ENCODE measurements at places on chromosomes 1 and 21.

- DNase-seq: no peak
Measured at GRCh38 chr21:15006594-15007230, 58.1 kb downstream of the NRIP1 start.

GRCh38 chr1:208803011-208803811, 559.0 kb upstream of the PLXNA2 start:
- no peak for DNase-seq

DNA sequence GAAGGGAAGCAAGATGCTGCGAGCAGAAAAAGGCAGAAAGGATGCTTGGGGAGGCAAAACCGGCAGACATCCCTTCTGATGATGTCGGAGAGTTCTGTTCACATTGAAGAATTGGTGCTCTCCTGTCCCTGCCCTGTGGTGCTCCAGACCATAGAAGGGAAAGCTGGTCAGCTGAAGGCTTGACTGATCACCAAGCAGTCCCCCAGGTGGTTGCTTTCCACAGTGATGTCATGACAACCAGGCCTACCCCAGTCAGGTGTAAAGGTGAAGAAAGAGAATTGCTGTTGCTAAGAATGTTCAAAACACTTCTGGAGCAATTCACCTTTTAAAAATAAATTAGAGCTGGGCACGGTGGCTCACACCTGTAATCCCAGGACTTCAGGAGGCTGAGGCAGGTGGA, 59.5 kb downstream of the OPTC start:
- no peak for DNase-seq

DNA sequence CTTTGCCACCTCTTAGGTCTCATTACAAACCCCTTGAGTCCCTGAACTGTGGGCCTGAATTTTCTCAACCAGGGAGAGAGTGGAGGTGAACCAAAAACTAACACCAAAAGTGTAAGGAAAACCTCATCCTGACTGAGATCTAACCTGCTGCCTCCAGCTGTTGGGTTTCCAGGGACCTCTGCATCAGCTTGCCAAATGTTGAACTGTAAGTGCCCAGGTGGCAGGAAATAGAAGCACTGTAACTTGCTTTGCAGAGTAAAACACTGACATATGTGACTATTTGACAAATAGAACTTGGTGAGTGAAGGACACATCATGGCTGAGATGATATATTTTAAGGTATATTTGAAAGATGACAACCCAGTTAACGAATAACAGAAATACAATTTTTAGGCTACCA, 48.4 kb upstream of the NR5A2 start:
- DNase-seq: no peak

- DNase-seq: no peak
Measured at GRCh38 chr1:167554028-167554779, 642 bp upstream of the CREG1 start.

DNA sequence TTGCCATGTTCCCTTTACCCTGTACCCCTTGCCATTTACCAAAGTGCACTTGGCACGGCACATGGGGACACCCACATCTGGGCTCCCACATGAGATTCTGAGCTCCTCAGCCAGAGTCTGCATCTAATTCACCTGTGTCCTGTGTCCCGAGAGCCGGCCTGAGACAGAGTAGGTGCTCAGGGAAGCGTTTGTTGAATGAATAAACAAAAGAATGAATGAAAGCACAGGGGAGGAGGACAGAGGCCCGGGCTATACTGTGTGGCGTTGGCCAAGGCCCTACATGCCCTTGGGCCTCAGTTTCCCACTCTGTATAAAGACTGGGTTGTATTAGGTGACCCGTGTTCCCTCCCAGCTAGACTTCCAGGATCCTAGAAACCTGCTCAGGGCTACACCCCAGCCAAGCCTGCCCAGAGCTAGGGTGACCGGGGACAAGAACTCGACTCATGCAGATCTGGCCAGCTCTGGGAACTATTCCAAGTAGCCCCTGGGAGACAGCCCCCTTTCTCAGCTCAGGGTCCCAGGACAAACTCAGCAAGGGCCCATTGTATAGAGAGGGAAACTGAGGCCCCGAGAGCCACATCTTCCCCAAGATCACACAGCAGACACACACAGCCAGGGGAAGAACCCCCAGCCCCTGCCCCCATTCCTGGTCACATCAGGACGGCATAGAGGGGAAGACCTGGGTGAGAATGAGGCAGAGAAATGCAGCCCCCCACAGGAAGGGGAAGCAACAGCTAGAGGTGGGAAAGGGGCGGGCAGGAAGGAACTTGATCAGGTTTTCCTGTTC, 6.0 kb downstream of the EPHA2 start:
- DNase-seq: no peak

DNA sequence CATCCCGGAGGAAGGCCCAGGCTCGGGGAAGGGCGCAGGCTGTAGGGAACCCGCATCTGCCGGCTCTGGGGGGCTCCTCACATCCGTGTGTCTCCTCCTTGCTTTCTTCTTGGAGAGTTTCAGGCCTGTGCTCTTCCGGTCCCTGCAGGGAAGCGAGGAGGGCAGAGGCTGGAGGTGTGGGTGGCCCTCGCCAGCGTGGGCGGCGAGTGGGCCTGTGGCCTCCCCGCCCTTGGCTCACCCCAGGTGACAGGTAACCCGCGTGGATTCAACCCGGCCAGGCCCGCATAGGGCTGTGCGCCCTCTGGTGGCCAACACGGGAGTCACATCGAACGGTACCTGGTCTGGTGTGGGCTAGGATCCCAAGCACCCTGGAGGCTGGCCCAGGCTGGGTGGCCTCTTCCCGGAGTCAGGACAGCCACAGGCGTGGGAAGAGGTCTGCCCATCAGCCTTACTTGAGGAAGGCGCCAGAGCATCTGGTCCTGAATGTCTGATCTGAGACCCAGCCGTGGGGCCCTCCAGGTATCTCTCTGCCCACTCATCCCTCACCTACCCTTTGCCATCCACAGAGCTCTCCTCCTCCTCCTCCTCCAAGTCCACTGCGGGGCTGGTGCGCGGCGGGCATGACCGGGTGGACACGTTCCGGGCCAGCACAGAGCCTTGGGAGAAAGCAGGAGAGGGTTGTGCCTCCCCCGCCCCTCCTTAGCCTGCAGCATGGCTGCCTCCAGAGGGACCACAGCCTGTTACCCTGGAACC, 9.6 kb upstream of the TNFRSF25 start:
- no peak for DNase-seq

- no peak for DNase-seq
Measured at GRCh38 chr1:154744352-154745035, 125.6 kb downstream of the KCNN3 start.

DNA sequence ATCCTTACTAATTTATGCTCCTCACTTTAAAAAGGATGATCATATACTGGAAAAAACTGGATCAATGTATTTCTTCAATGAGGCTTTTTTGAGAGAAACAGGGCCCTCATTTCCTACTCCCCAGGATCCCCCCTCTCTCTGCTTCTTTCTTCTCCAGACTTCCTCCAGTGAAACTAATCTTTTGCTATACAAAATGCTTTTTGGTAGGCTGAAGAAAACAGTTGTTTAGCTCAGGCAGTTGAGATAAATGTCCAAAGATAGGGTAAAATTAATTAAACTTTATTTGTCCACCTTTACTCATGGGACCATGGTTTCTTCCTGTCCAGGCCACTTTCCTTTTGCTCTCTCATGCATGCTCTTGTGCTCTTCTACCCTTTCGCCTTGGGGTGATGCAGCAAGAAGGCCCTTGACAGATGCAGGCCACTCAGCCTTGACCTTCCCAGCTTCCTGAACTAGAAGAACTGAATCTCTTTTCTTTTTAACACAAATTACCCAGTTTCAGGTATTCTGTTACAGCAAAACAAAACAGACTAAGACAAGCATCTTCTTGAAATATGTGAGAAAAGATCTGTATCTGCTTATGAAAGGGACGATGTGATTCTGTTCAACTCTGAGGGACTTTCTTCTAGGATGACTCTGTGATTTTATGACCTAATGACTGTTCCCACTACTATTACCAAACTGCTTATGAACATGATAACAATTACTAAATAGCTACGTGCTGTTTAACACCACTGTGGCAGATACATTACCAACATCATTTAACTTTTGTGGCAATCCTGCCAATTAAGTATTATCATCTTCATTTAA, 63.7 kb downstream of the NVL start:
- no peak for DNase-seq

- DNase-seq: no peak
Measured at GRCh38 chr1:167674156-167674555, 44.1 kb downstream of the RCSD1 start.

DNA sequence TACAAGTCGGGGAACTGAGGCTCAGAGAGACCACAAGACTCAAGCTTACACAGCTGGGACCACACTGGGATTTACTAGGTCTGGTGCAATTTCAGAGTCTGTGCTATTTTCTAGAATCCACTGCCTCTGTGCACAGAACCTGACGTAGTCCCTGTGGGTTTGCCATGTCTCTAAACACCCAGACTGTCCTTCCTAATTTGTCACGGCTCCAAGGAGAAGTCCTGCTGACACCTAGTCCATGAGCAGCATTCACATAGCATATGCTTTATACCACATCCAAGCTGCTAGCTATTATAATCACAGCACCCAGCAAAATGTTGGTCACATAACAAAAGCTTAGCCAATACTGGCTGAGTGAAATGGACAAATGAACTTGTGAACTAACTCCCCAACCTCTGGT, 79.0 kb upstream of the HMGB4 start:
- DNase-seq: no peak

DNA sequence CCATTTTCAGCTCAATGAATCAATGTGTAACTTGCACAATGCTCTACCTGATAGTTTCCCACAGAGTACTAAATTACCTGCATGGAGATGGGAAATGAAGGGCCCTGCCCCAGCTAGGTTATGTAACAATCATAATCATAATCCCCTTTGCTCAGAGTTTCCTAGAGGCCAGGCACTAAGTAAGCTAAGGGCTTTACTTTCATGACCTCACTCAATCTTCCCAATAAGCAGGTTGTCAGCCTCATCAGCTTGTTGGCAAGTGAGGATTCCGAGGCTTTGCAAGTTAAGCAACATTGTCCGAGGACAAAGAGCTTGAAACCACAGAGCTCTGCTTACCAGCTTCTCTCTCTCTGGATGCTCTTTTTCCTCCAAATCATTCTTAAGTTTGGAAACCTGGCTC, 64.1 kb upstream of the NTPCR start:
- no peak for DNase-seq

- DNase-seq: no peak
Measured at GRCh38 chr1:180231506-180231921, 1.4 kb downstream of the LHX4 start.

DNA sequence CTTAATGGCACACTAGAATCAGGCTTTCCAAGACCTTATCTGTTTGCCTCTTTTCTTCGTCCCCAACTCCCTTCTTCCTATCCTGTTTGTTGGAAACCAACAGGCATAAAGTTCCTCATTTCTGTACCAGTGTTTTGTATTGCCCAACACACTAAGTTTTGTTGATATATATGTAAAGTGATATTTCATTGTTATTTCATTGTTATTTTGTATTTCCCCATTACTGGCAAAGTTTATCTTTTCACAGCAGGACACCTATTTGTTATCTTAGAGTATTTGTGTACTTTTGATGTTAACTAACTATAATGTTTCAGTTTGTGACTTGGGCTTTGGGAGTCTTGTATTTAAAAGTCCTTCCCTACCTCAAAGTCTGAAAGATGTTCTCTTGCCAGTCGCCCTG, 27.1 kb downstream of the FAM20B start:
- DNase-seq: no peak

DNA sequence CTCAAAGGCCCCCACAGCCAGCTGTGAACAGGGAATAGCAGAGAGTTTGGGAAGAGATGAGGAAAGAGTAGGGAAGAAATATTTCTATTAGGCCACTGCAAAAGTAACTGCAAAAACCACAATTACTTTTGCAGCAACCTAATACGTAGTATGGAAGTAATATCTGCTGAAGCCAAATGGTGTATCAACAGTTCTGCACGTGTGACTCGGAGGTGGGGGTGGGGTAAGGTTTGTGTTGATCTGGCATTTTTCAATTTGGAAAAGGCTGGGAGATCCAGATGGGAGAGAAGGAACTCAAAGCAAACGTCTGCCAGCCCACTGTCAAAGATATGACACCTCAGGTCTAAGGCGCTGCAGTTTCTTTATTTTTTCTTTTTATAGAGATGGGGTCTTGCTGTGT, 11.1 kb upstream of the ZNF436 start:
- no peak for DNase-seq

GRCh38 chr1:5423109-5423508, 569.1 kb downstream of the NPHP4 start:
- DNase-seq: no peak

DNA sequence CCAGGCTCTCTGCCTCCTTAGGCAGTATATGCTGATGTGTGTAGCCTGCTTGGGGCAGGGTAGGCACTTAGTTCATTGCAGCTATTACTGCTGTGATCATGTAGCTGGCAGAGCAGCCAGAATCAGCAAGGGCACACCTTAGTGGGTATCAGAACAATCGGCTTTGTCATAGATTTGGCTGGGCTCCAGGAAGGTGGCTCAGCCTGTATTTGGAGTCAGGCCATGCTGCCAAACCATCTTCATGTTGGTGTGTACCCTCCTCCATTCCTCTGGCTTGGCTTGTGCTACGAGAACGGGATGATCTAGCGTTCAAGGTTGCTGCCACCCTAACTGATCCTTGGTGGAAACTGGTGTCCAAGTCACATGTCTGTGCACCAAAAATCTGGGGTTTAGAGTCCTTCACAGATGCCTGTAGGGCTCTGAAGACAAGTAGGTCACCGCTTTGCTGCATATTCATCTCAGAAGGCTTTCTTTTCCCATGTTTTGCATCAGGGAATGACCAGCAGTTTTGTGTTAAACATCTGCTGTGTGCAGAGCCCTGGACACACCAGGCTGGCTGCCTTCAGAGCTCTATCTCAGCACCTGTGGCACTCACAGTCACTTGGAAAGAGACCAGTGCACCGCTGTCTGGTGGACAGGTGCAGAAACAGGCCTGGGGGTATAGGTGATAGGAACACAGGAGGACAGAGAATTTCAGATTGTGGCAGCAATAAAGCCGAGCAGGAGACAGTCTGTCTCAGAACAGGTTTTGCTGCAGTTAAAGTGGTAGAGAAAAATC, 23.7 kb downstream of the VANGL1 start:
- DNase-seq: no peak

- no peak for DNase-seq
Measured at GRCh38 chr1:19239876-19240275, 11.4 kb downstream of the EMC1 start.

- no peak for DNase-seq
Measured at GRCh38 chr1:175840787-175841186, 97.4 kb upstream of the TNR start.

DNA sequence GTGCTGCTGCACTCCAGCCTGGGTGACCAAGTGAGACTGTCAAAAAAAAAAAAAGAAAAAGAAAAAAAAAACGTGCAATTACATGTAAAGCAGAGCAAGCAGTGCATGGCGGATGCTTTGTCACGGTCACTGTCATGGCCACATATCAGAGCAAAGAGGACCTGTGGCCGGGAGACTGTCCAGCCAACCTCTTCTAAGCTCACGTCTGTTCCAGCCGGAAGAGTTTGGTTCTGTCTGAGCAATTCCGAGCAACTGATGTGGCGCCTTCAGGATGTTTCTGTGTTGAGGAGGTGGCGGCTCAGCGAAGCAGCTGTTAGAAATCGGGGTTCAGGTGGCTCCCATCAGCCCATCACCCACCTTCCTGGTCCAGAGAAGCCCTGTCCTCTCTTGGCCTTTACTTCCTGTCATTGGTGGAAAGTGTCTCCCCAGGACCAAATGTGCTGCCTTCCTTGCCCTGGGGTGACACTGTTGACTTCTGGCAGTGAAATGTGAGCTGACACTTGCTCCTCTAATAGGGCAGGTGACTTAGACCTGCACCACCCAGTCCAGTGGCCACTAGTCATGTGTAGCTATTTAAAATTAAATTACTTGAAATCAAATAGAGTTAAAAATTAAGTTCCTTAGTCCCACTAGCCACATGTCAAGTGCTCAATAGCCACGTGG, 59.9 kb downstream of the ARHGEF10L start:
- DNase-seq: no peak
